NCI-H1092 (cell line): ENCODE measurements at places on chromosomes 7 and 10.

GRCh38 chr7:40231796-40232195 is 97.0 kb downstream of the SUGCT start:
- DNase-seq, result no peak

DNA sequence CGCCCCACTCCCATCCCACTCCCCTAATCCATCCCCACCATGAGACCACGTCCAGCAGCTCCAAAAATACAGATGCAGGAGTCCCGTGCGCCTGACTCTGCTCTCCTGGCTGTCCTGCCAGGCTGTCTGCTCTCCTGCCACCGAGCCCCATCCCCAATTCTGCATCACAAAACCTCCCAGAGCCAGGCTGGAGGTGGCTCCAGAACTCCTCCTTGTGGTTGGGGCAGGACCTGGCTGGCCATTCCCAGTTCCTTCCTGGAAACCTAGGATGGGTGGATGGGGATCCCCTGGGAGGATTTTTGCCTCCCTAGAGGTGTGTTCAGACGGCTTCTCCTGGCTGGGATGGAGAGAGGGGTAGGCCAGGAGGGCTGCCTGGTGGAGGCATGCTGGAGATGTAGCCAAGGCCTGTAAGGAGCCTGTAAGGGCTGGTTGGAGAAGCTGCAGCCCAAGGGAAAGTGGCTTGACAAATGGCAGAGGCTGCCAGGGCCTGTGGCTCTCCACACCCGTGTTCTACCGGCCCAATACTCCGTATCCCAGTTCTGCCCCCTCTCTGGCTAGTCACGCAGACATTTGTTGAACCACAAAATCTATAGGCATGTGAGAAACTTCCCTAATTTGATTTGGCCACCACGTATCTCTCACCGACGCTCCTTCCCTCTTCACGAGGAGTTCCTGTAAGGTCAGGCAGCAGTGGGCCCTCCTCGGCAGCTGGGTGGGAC is 99.3 kb downstream of the ARHGAP22 start:
- DNase-seq, result no peak

- DNase-seq, result no peak
Measured at GRCh38 chr10:85032981-85033380, 704.6 kb downstream of the CCSER2 start.

DNA sequence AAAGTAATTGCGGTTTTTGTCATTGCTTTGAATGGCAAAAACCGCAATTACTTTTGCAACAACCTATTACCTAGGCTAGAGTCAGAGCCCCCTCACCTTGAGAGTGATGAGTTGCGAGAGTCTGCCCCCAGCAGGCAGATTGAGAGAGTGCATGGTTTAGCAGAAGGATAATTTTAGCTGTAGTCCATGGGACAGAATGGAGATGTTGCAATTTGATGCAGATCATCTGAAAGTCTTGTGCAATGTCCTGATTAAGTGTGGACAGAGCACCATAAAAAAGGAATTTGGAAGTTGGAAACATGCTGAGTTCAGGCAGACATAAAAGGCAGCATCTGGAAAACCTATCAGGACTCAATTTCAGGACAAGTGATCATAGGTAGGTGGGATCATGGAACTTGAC is 48.7 kb downstream of the GPR141 start:
- no peak for DNase-seq

DNA sequence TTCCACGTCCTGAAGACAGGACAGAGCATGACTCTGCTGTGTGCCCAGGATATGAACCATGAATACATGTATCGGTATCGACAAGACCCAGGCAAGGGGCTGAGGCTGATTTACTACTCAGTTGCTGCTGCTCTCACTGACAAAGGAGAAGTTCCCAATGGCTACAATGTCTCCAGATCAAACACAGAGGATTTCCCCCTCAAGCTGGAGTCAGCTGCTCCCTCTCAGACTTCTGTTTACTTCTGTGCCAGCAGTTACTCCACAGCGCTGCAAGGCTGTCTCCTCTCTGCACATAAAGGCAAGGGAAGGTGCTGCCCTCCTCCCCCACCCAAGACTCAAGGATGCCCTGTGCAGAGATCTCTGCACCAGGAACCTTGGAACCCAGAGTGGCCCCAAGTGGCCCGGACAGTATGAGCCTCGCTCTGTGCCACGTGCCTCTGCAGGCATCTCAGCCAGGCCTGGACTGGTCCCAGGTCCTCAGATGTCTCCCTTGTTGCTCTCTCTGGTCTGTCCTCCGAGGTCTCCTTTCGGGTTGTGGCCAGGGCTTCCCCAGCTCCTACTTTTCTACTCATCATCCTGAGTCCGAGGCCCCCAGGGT is 230.3 kb upstream of the PRSS58 start:
- DNase-seq, result no peak

DNA sequence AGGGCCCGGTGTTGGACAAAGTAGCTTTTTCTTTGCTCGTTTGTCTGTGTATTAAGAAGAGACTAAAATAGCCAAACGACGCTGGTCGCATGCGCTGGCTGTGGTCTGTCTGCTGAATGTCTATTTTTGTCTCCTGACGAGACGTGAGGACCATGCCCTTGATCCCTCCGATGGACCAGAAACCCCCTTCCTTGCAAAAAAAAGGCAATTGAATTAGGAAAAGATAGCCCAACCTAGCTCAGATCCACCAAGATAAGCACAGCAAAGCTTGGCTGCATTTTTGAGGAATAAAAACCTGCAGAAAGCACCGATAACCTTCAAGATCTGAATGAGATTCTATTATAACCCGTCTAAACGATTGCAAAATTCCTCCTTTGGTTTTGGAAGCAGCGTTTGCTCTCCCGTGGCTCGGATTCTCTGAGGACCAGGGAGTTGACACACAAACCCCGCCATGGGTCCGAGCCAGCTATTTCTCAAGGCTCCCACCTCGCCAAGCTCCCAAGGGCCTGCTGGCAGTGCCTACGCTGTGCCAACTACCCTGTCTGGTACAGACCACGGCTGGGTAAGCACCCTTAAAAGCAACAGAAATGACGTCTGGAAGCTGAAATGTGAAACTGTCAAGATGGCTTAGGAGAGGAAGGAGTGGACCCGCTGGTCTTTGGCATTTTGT is 17.7 kb upstream of the TTYH3 start:
- DNase-seq, result peak; percentile 91

DNA sequence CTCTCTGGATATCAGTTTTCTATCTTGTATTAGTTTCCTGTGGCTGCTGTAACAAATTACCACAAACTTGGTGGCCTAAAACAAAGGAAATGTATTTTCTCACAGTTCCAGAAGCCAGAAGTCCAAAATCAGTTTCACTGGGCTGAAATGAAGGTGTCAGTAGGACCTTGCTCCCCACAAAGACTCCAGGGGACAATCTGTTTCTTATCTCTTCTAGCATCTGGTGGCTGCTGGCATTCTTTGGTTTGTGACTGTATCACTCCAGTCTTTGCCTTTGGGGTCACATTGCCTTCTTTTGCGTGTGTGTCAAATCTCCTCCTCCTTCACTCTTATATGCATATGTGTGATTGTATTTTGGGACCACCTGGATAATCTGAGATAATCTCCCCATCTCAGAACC is 153.0 kb upstream of the PRPS1L1 start:
- no peak for DNase-seq

DNA sequence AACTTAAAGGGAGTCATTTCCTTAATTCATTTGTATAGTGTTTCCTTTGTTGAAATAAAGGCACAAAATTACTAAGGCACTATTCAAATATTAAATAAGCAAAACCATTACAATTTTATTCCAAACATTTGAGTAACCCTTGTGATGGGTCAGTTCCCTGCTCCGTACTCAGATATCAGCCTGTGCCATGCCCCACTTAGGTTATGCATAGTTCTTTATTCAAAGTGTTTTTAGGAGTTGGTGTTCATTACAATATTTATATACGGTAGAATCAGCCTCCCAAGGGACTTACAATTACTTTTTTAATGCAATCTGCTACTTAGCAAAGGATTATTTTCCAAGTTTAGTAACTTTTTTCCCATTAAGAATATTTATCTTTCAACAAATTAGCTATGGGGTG is 119.3 kb upstream of the SEMA3D start:
- no peak for DNase-seq

GRCh38 chr10:71712572-71713134 is 6.9 kb downstream of the C10orf105 start:
- DNase-seq, result no peak

DNA sequence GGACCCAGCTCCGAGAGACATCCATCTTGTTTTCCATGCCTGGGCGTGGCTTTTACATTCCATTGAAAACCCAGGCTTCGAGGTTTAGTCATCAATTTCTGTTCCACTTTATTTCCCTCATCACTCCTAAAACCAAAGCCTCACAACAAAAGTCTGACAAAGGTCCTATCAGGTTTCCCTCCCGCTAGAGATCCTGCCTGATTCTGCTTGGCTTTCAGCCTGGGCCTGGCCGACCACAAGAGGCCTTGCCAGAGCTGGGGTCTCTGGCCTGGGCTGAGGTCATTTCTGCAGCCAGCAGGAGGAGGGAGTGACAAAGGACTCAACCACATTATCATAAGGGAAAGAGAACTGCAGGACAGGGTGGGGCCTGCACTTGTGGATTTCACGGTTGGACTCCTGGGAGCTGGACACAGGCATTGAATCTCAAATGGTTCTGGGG is 167.0 kb downstream of the FANK1 start:
- DNase-seq, result no peak

DNA sequence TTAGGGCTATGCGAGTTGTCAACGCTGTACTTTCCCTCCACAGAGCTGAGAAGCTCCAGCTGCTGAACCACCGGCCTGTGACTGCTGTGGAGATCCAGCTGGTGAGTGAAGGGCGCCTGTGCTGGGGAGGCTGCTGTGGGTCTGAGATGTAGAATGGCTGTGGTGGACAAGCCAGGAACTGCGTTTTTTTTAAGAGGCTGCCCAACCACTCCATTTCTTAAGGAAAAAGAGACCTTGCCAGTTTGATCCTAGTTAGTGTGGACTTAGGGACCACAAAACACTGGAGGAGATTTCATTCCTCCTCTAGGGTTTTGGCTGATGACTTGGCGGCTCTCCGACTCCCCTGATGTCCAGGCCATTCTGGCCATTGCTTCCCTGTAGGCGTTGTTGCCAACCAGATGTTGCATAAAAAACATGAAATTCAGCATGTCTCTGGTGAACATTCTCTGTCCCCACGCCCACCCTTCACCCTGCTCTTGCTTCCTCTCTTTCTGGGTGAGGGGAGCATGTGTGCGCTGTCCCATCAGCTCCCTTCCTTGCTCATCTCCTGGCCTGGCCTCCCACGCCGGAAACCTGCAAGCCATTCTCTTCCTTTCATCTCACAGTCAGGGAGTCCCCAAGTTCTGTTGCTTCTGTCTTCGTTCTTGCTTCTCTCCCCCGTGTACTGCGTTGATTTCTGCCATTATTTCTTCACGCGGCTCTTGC is 30.9 kb downstream of the CRCP start:
- no peak for DNase-seq

GRCh38 chr7:118839515-118839914 is 615.0 kb downstream of the ANKRD7 start:
- no peak for DNase-seq

DNA sequence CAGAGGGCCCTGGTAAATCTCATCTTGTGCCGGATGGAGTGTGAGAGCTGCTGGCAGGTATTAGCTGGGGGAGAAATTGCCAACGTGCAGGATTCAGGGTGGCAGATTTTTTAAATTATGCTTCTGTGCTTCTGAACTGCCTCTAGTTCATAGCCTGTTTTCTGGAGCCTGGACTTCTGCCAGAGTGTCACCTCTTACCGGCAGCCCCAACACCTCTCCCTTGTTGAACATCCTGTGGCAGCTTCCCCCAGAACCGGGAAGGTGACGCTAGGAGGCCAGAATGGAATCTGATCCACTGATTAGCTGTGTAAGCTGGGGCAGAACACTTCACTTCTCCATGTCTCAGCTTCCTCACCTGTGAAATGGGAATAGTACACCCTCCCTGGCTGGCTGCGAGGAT is 5.1 kb downstream of the VWA2 start:
- DNase-seq, result no peak

DNA sequence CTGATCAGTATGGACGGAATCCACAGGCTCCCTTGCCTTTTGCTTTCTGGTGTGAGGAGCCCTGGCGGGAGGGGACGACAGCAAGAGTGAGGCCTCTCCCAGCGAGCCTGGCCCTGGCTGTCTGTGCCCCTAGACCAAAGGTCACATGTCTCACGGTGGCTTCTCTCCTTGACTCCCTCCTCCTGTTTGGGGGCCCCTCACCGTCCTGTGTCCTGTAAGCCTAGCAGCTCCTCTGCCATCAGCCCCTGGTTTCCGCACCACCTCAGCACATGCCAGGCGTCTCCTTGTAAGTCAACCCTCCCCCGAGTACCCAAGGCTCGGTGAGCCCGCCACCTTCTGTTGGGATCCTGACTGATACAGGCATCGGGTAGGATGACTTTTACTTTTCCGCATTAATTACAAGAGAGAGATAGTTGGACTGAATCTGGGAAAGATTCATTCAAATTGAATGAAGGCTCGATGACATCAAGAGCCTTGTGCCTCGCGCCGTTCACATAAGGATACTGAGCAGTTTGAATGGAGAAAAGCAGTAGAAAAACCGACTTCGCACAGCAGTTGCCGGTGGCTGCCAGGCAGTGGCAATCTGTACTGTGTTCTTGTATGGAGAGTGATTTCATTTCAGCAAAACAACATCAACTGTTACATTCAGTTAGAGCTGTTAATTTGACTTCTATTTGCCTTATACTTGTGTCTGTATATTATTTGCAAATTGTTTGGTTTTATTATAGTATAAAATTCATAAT is 119.8 kb downstream of the XRCC2 start:
- DNase-seq, result no peak

- peak; percentile 40 for DNase-seq
Measured at GRCh38 chr7:901388-902154, 25.2 kb downstream of the GET4 start.

- no peak for DNase-seq
Measured at GRCh38 chr10:117137031-117137910, 799 bp downstream of the VAX1 start.

GRCh38 chr7:136086712-136087111 is 109.6 kb upstream of the MTPN start:
- no peak for DNase-seq

GRCh38 chr7:14418633-14419032 is 429.2 kb upstream of the ETV1 start:
- no peak for DNase-seq

- peak; percentile 5 for DNase-seq
Measured at GRCh38 chr7:11875635-11876034, 43.6 kb upstream of the THSD7A start.

- no peak for DNase-seq
Measured at GRCh38 chr7:117645481-117646165, 165.8 kb downstream of the CFTR start.
